ENCODE measurements at places on chromosomes 2 and 18.
A peak's percentile ranks its signal among the peaks of the same experiment; 100 is the strongest.

GRCh38 chr18:12851716-12852115 lies 32.3 kb downstream of the PTPN2 start:
- DNase-seq = no peak

DNA sequence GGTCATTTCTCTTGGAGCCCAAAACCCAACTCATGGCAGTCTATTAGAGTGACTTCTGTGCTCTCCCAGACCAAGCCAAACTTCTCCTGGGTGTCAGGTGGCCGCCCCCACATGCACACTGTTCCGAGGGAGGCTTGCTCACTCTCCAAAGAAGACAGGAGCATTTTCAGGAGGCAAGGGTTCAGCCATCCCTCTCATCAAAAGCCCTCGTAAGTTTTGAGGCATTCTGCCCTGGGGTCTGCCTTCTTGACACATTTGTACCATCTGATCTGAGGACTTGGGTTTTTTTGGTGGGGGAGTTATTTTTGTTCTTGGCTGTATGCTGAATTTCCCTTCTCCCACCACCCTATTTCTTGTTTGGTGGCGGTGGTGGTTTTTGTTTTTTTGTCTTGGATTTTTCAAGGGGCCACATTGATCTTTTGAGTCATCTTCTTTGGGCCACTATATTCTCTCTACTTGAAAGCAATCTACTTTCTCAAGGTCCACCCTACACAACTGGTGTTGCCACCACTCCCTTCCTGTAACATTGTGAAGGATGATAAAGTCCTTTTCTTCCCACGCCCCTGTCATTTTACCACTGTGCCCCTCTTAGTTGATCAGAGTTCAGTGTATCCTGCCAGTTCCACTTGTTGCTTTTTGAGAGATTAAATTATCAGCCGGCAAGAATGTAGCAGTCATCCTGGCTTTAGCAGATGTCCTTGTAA lies 255.8 kb downstream of the CYP26B1 start:
- no peak for DNase-seq

- DNase-seq = no peak
Observed at GRCh38 chr2:121541495-121541894, 10.8 kb downstream of the RNU4ATAC start.

- no peak for DNase-seq
Observed at GRCh38 chr2:18423636-18424035, 136.8 kb downstream of the RDH14 start.

DNA sequence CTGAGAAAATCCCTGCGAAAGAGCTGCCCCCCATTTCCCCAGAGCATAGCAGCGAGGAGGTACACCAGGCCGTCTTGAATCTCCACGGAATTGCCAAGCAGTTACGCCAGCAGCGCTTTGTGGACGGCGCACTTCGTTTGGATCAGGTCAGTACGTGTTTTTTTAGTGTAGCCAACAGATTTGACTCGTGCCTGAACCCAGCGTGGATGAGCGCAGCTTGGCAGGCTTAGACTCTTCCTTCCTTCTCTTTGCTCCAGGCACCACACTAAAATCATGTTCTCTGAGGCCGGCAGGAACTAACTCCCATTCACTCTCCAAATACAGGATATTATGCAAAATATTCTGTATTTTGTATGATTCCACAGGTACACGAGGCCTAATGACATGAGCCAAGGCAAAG lies 115.3 kb upstream of the ALPP start:
- no peak for DNase-seq

DNA sequence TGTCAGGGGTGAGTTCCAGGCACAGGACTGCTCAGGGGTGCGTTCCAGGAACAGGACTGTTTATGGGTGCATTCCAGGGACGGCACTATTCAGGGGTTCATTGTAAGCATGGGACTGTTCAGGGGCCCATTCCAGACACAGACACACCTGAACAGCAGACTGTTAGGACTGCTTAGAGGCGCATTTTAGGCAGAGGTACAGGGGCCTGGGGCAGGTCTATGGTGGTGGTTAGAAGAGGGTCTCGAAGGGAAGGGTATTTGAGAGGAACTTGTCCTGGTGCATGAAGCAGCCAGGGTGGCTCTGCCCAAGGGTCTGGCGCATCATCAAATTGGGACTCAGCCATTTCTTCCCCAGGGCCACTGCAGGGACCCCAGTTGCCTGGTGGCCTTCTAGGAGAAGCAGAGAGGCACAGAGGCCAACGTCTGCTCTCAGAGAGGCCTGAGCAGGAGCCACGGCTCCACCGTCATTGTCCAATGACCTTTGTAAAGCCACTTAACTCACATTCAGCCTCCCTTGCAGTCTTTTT lies 14.8 kb upstream of the MLPH start:
- DNase-seq = no peak

DNA sequence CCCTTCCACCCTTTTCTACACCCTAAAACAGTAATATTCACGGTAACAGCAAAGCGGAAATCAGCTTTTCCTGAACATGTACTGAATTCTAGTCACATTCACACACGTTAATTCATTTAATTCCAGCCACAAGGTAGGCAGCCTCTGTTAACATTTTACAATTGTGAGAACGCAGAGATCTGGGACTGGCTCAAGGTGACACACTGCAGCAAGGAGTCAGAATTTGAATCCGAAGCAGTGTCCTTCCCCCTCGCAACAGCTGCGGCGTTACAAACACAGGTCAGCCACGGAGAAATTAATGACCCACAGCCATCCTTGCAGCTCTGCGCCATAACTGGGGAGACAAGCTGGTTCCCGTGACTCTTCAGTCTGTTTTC lies 818 bp upstream of the SLC20A1 start:
- no peak for DNase-seq

DNA sequence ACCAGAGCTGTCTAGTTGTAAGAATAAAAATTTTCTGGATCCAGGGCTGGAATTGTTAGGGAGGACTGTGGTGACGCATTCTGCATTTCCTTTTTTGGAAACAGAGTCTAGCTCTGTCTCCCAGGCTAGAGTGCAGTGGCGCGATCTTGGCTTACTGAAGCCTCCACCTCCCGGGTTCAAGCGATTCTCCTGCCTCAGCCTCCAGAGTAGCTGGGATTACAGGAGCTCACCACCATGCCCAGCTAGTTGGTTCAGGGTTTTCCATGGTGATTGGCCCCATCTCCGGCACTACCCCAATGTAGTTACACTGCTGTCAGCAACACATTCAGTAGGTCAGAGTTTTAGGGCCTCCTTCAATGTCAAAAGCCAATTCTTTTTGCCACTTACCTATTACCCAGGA lies 58.6 kb upstream of the RNF152 start:
- no peak for DNase-seq

GRCh38 chr18:44700652-44701051 lies 20.0 kb downstream of the SETBP1 start:
- DNase-seq = no peak

DNA sequence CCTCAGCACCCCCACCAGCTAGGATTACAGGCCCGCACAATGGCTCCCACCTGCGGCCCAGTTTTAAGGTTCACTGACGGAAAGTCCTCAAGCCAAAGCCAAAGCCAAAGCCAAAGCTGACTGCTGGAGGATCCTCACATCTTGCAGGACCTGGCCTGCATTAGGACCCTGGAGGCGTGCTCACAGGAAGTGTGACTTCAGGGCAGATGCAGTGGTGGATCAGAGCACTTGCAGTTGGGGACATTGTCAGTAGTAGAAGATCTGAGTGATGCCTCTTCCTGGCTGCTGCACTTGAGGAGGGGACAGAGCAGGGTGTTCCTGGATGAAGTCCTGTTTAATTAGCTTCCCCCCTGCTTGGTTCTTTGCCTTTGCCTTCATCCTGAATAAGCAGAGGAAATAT lies 69.0 kb upstream of the ALPP start:
- DNase-seq = no peak

- DNase-seq = no peak
Observed at GRCh38 chr18:7946734-7947377, 379.7 kb downstream of the PTPRM start.

DNA sequence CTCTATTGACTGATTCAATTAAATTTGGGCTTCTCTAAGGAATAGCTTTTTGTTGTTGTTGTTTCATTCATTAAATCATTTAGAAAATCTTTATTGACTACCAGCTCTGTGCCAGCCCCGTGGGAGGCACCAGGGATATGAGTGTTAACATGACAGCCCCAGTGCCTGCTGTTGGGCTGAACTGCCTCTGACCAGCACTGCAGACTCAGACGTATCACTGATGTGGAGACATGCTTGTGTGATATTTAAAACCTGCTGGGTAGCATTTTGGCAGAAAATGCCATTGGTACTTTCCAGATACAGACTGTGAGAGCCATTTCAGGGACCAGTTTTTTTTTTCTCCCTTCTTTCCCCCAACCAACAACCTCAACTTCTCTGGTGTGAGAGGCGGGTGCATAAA lies 38.6 kb upstream of the KCNF1 start:
- no peak for DNase-seq

GRCh38 chr18:63321291-63321690 lies 1.7 kb upstream of the BCL2 start:
- no peak for DNase-seq

DNA sequence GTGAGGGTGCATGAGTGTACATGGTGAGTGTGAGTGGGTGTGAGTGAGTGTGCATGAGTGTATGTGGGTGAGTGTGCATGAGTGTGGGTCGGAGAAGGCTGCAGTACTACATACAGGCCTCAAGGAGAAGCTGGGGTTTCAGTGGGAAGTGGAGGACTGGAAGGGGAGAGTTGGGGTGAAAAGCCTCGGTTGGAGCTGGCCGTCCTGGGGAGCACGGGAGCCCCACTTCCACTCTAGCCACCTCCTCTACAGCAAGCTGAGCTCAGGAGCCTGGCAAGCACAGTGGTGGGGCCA lies 68.7 kb upstream of the HPCAL1 start:
- DNase-seq = no peak

DNA sequence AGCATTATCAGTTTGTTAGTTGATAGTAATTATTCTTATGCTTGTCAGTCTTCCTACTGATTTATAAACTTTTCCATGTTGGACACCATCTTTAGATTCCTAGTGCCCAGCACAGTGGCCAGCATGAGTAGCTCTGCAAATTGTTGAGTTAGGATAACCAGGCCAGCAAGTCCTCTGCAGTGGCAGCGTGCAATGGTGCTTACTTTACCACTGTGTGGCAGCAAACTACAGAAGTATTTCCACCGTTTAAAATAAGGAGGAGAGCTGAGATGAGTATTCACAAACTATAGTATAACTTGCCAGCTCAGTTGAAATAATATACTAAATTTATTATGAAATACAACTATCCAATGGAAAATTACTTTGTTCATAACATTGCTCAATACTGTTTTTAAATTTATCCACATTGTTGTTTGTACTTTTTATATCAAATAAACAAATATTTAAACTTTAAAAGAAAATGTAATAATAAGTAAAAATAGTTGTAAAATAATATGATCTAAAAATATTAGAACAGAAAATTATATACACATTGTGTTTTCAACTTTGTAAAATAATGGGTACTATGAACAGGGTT lies 9.3 kb upstream of the THADA start:
- peak; percentile 61 for DNase-seq

DNA sequence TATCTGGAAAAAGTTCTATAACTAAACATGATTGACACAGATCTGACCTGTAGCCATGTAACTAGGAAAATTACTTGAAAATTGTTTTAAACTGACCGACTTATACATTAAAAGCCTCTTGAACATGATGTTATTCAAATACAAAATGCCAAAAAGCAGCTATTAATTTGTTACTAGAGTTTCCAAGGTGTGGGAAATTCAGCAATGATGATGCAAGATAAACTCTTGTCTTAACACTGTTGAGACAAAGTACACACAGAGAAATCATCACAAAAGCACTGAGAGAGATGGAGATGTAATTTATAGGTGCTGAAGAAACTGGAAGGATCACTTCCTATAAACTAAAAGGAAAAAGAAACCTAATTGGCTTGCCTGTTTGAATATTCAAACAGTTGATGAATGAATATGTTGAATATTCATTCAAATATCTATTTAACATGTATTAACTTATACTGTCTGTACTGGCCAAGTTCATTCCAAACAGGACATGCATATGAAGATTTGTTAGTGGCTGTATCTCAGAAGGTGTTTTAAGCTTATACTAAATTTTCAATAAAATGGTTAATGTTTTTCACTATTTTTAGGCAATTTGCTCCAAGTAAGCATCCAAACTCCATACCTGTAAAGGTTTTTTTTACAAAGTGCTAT lies 34.6 kb upstream of the WDR75 start:
- no peak for DNase-seq

GRCh38 chr2:85675866-85676548 lies 8.0 kb upstream of the SFTPB start:
- no peak for DNase-seq

DNA sequence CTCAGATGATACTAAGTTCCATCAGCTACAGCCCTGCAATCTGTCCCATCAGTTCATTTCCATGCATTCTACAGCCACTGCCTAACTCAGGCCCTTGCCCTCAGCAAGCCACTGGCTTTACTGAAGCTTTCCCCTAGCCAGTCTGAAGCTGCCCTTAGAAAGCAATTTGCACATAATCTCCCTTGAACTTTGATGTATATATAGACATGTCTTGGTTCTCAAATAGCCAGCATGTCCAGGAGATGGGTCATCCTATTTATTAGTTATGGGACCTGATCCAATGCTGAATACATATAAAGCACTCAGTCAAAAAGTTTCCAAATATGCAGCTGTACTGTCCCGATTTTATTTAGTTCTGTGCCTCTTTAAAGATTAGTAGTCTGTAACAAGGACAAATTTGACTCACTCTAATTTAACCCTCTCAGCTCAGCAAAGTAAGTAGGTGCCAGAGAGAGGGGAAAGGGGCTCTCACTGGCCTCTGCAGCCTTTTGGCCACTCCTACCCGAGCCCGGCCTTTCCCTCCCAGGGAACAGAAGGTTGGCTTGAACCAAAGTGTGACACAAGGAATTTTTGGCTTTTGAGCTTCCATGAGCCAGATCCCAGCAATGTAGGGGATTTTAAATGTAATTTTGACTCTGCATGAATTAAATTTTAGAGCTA lies 70.7 kb downstream of the CCDC93 start:
- DNase-seq = no peak

DNA sequence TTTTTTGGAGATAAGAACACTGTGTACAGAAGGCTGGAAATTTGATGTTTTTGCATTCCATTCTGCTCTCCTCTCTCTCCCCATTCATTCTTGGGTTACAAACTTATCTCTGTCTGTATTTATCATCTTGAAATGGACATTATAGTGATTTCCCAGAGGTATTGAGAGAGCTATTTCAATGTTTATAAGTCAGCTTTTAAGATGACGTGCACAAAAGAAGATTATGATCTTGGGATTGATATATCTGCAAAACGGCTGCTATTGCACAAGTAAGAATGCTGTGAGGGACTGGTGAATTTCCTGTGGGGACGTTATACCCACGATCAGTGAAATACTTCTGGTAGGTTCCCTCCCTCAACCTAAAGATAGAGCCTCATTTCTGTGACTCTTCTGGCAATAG lies 61.0 kb upstream of the DTNA start:
- DNase-seq = no peak

All from HepG2 (cell line).